ENCODE measurements at places on chromosomes 2 and 18. TPM values are rescaled to one million over a fixed set of nuclear protein-coding genes. Genes with fewer than 3 reads are reported as not detected.

Gene DSG2
- 0.10 TPM for total RNA-seq

Gene NT5C1B
- total RNA-seq = not detected

Gene EMILIN1
- total RNA-seq = 0.78 TPM

Gene ANKRD53
- total RNA-seq = not detected

Gene KLHL41
- total RNA-seq = not detected

Gene CKAP2L
- 66.3 TPM for total RNA-seq

Gene SPDYA
- total RNA-seq = 0.93 TPM

Gene MC5R
- total RNA-seq = not detected

DNA sequence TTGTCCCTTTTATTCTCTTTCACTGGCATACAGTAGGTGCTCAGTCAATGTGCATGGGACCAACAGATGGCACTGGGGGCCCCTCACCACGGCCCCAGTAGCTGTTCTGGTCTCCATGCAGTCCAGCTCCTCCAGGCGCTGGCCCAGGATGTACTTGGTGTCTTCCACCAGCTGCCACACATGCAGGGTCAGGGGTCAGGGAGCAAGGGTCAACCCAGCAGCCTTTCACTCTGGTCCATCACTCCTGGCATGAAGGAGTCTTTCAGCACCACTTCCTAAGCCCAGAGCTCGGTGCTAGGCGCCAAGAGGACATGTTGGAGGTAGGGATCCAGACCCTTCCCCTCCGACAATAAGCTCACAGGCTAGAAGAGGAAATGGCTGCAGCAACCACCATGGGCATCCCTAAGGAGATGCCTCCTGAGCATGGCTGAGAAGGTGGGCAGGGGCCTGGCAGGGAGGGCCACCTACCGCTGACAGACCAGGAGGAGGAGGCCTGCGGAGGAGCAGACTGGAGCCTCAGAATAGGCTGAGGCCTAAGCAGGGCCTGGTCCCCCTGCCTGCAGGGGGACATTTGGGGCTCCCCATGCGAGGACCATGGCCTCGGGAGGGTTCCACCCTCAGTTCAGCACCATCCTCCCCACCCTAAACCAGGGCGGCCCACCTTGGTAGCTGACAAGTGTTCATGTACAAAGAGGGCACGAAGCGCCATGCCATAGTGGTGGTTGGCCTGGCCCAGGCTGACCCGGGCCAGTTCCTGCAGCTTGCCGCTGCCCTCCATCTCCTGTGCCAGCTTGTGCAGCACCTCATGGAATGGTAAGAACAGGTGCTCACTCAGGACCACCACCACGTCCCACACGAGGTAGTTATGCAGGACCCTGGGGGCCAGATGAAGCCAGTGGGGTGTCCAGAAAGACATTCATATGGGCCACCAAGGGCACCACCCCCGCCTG is 10.2 kb downstream of the ALPG start:
- no peak for DNase-seq
- peaks cover 54% of the 10 kb centered on the region for H3K27me3 ChIP-seq
- no peak overlapping the region for H3K4me3 ChIP-seq
- no peak overlapping the region for H3K27ac ChIP-seq
- peaks cover 2% of the 10 kb centered on the region for H3K36me3 ChIP-seq
- H3K4me1 ChIP-seq = peaks cover 14% of the 10 kb centered on the region

GRCh38 chr2:58569475-58570185 is 328.5 kb upstream of the FANCL start:
- peak overlapping the region; percentile 4 for H3K27ac ChIP-seq
- H3K36me3 ChIP-seq = no peaks in the 10 kb centered on the region
- peak; percentile 34 for DNase-seq
- H3K4me3 ChIP-seq = no peak overlapping the region
- peaks cover 18% of the 10 kb centered on the region for H3K4me1 ChIP-seq

- no peak for DNase-seq
- H3K4me1 ChIP-seq = peaks cover 6% of the 10 kb centered on the region
- peaks cover 9% of the 10 kb centered on the region for H3K27me3 ChIP-seq
- H3K27ac ChIP-seq = no peak overlapping the region
Observed at GRCh38 chr2:165390875-165391274, 78.6 kb upstream of the CSRNP3 start.

DNA sequence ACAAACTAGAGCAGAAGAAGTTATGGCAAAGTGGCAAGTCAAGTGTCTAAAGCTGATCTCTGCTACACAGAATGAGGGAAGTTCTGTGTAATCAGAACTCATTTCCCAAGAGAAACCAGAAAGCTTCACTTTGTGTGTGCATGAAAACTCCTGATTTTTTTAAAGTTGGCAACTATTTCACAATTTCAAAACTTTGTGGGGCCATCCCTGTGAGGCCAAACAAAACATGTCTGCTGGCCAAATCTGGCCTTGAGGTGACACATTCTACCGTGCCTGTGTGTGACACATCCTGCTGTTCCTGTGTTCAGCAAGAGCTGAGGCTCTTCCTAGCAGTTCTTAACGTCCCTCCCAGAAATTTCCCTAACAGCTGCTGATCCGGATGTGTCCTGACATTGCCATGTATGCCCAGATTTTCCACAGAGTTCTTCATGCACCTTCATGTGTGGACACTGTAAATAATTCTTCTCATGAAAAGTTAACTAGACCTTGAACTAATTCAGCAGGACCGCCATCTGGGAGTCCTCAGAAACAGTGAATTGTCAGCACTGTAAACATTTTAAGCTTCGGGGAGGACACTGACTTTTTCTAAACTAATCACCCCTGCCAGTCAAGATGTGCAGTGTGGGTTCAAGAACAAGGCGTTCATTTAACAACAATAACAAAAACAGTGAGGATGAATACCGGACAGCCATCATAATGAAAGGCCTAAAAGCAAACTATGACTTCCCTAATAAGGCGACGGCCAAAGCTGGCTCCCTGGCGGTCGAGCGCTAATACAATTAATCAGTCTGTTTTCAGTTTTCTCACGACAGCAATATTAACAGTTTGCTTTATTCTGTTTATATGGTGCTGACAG is 99.0 kb downstream of the PLEKHM3 start:
- no peaks in the 10 kb centered on the region for H3K27me3 ChIP-seq
- no peak overlapping the region for H3K4me3 ChIP-seq
- no peaks in the 10 kb centered on the region for H3K36me3 ChIP-seq
- H3K27ac ChIP-seq = no peak overlapping the region

DNA sequence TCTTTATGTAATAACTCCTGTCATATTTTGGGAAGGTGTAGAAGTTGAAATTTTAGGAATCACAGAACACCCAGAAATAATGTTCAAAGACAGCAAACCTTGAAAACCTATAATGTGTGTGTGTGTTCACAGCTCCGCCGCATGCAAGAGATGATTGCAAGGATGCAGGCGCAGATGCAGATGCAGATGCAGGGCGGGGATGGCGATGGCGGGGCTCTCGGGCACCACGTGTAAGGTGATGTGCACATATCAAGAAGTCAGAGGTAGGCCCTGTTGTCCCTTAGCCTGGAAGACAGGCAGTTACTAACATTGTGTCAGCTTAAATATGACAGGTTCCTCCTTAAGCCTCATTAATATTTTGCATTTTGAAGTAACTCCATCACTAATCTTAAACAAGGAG is 6.1 kb upstream of the FARP2 start:
- DNase-seq = no peak
- peaks cover 12% of the 10 kb centered on the region for H3K4me1 ChIP-seq
- H3K4me3 ChIP-seq = no peak overlapping the region

GRCh38 chr2:27965841-27966240 is 75.3 kb downstream of the BABAM2 start:
- DNase-seq = no peak
- no peak overlapping the region for H3K4me3 ChIP-seq
- no peaks in the 10 kb centered on the region for H3K27me3 ChIP-seq
- H3K27ac ChIP-seq = peak overlapping the region; percentile 52

DNA sequence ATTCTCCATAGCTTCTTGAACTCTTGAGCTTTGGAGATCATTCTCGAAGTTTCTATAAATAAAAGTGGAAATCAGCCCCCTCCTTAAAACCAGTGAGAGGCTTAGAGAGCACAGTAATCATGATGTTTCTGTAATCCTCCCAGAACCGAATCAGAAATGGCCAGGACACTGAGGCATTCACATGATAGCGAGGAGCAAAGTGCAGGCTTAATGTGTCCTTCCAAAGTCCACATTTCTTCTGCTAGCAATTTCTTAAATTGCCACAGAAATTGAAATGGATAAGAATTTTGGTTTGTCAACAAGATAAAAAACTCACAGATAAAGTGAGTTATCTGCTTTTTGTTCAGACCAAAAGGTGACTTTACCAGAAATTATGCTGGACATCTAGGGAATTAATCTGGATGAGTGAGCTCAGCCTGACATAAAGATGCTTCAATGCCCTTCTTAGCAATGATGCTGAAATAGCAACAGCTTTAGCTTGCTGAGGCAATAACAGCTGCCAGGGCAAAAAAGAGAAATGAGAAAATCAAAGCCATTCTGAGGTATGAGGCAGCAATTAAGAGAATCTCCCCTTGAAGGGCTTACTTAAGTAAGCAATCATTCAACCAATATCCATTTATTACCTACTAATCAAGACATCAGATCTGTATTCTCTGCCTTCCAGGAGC is 82.4 kb upstream of the PHLPP1 start:
- H3K27ac ChIP-seq = no peak overlapping the region
- no peak overlapping the region for H3K4me3 ChIP-seq
- peaks cover 15% of the 10 kb centered on the region for H3K4me1 ChIP-seq
- H3K27me3 ChIP-seq = peaks cover 11% of the 10 kb centered on the region
- no peak for DNase-seq

DNA sequence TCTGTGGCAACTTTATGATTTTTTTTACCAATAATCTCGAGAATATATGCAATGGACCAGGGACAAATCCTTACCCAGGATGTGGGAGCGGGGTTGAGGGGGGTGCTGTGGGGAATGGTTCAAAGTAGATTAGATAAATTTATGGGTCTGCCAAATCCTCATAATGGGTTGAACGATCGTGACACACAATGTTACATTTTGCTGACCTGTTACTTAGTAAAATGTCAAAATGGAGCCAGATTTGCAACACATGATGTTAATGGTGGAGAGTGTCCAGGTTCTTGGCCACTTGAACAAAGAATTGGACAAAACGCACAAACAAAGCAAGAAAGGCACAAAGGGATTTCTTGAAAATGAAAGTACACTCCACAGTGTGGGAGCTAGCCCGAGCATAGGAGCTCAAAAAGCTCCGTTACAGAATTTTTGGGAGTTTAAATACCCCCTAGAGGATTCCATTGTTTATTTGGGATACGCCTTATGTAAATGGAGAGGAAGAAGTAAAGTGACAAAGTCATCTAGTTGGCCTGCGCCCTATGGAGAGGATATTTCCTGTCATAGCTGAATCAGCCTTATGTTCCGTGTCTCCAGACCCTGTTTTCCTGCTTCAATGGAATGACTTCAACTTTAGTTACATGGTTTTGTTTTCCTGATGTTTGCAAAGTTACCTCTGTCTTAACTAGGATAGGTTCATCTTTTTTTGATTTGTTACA is 776.0 kb downstream of the DCC start:
- no peaks in the 10 kb centered on the region for H3K4me1 ChIP-seq
- no peaks in the 10 kb centered on the region for H3K36me3 ChIP-seq
- no peaks in the 10 kb centered on the region for H3K27me3 ChIP-seq
- no peak overlapping the region for H3K27ac ChIP-seq

- H3K27ac ChIP-seq = no peak overlapping the region
- peaks cover 7% of the 10 kb centered on the region for H3K27me3 ChIP-seq
- H3K4me3 ChIP-seq = no peak overlapping the region
- DNase-seq = no peak
- no peaks in the 10 kb centered on the region for H3K4me1 ChIP-seq
Observed at GRCh38 chr2:108403494-108403893, 25.7 kb downstream of the SULT1C4 start.

DNA sequence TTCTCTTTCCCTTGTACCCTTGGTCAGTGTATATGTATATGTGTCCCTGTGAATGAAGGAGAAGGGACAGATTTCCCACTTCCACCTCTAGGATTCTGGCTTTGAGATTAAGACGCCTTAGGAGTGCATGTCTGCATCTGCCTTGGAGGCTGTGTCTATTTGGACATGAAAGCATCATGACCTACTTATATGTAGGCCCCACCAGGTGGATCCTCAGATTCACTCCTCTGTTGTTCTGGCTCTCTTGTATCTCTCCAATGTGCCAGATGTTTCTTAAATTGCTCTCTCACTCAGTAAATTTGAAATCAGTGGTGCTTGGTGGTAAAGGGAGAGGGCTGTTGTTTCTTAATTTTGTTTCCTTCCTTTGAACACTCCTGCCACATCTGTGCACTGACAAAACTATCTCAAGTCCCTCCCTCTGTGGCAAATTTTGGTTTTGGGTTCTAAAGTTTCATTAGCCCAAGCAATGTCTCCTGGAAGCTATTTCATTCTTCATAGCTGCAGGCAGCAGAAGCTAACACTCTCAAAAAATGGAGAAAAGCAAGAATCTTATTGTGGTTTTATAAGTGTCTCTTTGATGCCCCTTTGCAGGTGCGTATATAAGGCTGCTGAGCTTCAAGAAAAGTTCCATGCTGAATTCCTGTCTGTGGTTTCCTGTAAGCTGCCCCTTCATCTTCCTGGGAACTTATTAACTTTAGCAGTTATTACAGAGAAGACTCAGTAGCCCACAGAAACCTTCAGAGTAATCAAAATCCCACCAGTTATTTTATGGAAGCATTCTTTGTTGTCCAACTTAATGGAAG is 179.7 kb upstream of the SETBP1 start:
- H3K4me1 ChIP-seq = no peaks in the 10 kb centered on the region
- no peaks in the 10 kb centered on the region for H3K36me3 ChIP-seq
- H3K4me3 ChIP-seq = no peak overlapping the region
- H3K27ac ChIP-seq = no peak overlapping the region
- H3K27me3 ChIP-seq = no peaks in the 10 kb centered on the region
- DNase-seq = no peak

DNA sequence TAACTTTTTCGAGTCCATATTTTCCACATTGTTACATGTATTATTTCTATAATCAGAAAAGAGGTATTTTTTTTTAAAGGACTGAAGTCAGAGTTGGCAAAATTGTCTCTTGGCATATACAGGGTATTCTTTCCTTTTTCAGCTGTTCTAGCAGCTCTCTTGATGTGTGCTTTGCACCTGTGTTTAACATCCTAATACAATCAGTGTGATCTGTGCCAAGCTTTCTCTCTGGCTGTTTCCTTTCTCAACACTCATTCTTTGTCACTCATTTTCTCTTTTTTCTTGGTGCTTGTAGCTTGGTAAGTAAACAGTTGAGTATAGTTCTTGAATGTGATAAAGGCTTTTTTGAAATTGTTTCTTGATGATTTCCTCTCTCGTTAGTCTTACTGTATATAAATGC is 9.2 kb downstream of the RNMT start:
- no peak overlapping the region for H3K27ac ChIP-seq
- H3K4me3 ChIP-seq = no peak overlapping the region
- H3K4me1 ChIP-seq = peaks cover 5% of the 10 kb centered on the region
- H3K27me3 ChIP-seq = no peaks in the 10 kb centered on the region
- peaks cover 59% of the 10 kb centered on the region for H3K36me3 ChIP-seq
- no peak for DNase-seq
